Non-pigmented ciliary epithelial cell (primary cell): ENCODE measurements at places on chromosomes 1 and 21.

- no peak for DNase-seq
These were observed 654.9 kb upstream of the PKN2 start for GRCh38 chr1:88029142-88029541.

DNA sequence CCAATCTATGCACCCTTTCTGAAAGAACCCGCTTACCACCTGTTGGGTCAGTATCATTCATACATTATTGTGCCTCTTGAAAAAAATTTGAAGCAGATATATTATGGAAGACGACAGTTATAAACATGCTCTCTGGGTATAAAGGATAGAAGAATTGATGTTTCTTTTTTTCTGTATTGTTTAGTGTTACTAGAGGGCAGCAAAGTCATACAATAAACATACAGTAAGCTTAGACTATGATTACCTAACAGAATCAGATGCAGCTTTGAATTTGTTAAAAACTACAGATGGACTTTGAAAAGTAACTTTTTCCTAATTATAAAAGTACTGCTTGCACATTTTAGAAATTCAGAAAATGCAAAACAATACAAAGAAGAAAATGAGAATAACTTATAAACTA is 11.1 kb upstream of the PAXBP1 start:
- DNase-seq = no peak

GRCh38 chr1:110112656-110113055 is 413 bp downstream of the UBL4B start:
- DNase-seq = no peak

GRCh38 chr1:170273291-170274130 is 127.8 kb downstream of the NTMT2 start:
- no peak for DNase-seq

DNA sequence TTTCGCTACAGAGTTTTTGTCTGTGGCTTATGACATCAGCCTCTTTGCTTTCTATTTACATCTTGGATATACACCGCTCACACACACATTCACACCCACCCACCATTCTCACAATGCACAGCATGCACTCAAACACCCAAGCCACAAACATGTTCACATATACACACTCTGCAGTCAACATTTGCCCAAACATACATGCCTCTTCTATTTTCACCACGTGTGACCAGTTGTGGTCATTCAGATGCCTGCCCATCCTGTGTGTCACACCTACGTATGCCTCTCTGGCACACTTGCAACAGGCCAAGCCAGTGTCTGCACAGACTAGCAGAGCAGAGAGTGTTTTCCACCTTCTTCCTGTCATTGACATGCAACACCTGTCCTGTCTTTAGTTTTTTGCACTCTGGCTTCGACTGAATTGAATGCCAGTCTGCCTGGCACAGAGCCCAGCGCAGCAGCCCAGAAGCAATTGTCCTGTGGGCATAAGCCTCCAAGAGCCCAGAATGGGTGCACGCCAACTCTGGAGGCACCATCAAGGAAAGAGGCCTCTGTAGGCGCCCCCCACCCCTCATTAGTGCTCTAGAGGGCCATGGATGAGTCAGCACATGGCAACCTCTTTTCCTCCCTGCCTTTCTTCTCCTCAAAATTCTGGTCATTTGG is 37.7 kb upstream of the LRRN2 start:
- no peak for DNase-seq
